ENCODE measurements at places on chromosomes 12 and 14.

DNA sequence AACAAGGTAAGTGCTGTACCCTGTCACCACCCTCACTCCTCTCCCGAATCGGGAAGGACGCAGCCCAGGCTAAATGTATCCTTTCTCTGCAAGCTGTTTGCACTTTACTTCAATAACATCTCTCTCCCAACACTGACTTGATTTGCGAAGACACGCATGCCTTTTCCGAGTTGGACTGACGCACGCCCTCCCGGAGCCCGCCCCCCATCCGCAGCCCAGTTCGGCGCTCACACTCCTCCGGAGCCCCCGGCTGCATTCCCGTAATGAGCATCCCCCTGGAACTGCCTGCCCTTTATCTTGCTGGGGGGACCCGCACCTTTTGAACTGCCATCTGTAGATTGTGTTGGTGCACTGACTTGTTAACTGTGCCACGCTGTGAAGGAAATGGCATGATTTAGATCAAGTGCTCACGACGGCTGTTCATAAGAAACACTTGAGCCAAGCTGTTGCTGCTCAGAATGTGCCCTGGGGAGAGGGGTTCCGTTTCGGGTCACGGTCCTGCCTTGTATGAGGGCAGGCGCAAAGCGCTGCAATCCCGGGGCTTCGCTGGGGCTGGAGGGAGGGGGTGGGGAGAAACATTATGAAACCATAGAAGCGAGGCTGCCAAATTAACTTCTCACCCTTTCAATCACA, 176.6 kb upstream of the CDKN3 start:
- no peak for DNase-seq

GRCh38 chr12:24815114-24815423, 133.8 kb downstream of the BCAT1 start:
- no peak for DNase-seq

DNA sequence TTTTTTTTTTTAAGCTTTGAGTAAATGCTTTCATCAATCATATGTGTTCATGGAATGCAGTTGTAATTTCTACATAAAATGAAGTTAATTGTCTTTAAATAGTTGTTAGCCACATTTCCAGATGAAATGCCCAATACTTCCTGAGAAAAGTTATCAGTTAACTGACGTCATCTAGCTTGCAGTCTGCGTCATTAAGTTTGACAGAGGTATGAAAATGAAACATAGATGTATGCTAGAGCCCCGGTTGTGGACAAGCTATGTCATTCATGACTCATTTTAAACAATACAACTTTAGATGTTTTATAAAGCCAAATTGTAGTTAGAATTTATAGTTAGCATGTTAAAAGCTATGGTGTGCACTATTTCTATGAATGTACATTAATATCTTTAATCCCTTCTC, 90.7 kb downstream of the PLEKHA5 start:
- peak; percentile 33 for DNase-seq

DNA sequence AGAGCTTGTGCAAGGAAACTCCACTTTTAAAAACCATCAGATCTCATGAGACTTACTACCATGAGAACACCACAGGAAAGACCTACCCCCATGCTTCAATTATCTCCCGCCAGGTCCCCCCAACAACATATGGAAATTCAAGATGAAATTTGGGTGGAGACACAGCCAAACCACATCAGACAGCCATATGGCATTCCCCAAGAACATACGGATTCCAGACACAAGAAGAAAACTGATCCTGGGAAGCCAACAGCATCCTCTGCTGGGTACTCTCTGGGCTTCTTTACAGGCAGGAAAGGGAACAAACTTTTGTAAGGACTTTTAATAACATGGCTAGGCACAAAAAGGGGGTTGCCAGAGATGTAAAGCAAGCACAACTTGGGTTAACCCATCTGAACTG, 127.2 kb downstream of the TMEM132C start:
- no peak for DNase-seq

GRCh38 chr14:53953828-53954550, 2.6 kb downstream of the BMP4 start:
- DNase-seq = no peak

GRCh38 chr12:85627584-85627983, 208.6 kb downstream of the RASSF9 start:
- no peak for DNase-seq

DNA sequence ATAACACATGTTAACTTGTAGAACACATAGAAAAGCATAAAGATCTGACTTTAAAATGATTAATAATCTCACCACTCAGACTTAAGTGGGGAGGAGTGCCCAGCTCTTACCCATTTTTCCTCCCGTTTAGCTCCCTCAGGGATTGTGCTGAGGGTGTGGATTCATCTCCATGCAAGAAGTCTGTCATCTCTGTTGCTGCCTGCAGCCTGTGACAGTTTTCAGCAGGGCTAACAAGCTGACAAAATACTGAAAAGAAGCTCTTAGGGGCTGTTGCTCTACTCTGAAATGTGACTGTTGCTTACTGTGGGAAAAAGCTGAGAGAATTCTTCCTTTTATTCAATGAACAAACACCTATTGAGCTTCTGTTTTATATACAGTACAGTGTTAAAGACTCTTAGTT, 216.2 kb downstream of the CPNE8 start:
- DNase-seq = no peak

DNA sequence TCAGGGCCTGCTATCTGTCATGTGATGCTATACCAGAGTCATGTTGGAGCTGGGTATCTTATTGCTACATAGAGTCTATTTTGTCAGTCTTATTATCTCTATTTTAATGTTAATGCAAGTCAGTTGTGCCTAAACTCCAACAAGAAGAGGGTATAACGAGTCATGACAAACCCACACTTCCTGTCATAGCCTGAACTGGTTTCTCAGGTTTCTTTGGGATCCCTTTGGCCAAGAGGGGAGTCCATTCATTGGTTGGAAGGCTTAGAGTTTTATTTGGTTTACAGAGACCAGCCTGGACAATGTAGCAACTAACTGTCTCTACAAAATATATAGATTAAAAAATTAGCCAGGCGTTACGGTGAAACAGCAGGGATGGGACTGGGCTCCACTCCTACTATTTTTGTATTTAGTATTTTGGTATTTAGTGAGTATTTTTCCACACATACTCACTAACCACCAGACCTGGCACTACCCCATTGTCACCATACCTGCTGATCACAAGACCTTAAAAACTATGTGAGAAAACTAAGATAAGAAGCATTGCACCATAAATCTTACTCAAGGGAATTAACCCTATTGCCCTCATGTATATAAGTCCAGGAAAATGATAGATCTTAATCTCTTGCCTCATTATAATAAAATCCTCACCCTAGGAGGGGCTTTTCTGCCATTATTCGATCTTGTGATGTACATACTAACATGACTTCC, 387.5 kb downstream of the IPO8 start:
- DNase-seq = no peak

DNA sequence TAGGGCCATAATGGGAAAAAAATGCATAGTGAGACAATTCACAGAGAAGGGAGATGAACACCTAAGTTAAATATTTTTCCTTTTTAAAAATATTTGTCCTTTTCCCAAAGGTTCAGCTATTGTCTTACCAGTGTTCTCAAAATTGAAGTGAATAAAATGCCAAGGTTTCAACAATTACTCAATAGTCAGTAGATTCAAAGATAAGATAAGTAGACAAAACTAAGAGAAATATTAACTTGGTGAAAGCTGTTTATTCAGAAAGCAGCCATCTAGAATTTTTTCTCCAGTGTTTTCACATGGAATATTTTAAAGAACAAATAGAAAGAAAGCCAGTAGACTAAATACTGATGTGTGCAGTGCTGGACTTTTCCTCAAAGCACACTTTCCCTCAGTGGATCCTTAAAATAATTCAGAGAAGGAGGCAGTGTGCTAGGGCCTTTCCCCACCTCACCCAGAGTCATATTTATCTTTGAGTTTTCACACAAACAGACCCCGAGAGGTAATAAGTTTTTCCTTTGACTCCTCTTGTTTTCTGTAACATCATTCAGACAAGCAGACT, 144.5 kb upstream of the PLEKHG7 start:
- DNase-seq = no peak

DNA sequence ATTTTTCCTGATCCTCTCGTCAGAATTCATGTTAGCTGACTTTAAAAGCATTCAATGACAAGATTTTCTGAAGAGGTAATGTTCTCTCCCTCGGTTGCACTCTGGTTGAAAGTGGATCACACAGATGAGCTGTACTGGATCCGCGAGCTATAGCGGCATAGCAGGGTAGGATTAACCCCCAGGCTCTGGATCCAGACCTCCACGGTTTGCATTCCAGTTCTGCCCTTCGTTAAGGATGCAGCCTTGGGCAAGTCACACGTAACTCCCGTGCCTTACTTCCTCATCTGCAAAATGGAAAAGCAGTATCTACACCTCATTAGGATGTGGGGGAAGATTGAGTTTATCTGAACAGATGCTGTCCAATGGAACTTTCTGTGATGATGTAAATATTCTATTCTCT, 13.8 kb downstream of the CCDC92 start:
- no peak for DNase-seq

DNA sequence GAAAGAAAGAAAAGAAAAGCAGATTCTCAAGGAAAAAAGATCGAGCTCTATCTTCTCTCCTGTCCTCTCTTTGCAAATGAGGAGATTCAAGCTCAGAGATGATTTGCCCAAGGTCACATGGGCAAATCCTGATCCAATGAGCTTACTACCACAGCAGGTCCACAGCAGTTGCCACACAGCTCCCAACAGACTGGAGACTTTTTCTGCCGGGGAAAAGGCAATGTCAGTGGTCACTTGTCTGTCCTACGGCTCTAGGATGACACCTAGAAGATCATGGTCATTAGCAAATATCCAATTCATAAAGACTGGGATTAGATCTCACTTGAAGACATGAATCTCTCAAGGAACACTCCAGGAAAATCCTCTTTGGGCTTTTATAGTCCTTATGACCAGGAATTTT, 58.8 kb downstream of the TTC7B start:
- no peak for DNase-seq

DNA sequence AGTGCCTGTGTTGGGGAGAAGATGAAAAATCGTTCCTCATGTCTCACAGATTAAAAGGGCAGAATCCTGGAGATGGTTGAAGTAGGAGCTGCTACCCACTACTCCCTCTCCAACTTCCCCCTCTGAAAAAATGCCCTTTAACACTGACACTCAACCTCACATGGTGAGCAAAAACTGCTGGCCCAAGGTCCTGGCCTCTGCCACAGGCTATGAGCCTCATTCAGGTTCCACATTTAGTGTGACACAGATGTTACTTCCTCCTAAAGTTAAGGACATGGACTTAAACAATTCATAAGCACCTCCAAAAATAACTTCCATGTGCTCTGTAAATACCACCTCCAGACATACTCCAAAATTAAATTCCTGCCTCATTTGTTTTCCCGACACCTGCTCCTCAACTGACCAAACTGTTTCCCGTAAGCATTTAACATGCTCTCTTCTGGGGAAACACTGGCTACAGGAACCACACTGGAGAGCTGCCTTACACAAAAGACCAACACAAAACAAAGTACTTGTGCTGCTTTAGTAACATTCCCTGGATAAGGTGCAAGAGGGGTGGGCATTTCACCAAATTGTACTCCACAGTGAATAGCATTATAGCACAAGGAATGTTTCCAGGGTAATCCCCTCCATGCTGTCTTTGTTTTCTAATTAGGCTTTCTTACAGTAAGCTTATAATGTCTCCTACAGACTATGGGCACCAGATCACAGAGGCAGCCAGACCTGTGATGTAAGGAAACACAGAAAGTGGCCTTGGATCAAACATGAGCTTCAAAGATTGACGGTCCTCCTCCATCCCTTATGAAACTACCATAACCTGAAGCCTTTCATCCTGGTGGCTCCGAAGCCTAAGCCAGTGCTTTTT, 57.0 kb downstream of the PHLDA1 start:
- DNase-seq = no peak

DNA sequence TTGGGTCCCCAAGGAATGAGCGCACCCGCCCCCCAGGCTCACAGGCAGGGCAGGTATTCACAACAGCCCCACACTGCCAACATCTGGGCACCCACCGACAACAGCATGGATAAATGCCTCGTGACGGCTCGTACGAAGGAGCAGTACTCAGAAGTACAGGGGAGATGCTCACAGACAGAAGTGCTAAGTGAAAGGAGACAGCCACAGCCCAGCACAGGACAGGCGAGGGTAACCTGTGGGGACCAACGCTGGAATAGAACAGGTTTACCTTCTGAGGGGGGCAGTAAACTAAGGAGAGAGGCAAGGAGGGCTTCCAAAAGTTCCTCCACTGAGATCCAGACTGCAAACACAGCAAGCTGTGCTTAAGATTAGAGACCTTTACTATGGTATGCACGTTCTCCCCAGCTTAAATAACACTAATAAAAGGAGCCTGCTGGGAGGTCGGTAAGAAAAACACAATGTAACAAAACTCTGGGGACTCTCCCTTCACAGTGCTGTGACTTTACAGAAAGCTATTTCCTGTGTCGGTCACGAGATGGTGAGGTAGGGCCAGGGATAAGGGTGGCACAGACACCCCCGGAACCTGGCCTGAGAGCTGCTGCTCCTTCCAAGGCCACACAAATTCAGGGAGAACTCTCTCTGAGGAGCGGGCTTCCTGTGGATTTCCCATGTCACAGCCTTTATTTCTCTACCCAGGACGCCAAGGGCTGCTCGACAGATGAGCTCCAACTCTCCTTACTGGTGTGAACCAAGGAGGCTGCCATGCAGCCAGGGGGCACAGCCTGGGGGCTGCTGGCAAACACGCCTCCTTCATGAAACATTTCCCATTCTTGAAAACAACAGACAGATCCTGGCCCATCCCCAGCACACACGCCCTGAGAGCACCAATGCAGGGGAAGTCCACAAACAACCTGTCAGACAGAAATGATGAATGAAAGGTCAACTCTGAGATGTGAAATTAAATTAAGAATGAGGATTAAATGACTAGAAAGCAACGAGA, 26.3 kb downstream of the SLC15A4 start:
- peak; percentile 68 for DNase-seq

GRCh38 chr12:1220127-1221092, 229.4 kb downstream of the ERC1 start:
- no peak for DNase-seq

GRCh38 chr14:101369194-101369915, 191.9 kb upstream of the DIO3 start:
- no peak for DNase-seq

GRCh38 chr12:121423253-121423652, 23.3 kb downstream of the RNF34 start:
- DNase-seq = no peak

GRCh38 chr12:33967760-33968159, 54.5 kb upstream of the ALG10 start:
- no peak for DNase-seq

- no peak for DNase-seq
Measured at GRCh38 chr14:101743701-101744100, 17.8 kb upstream of the PPP2R5C start.

DNA sequence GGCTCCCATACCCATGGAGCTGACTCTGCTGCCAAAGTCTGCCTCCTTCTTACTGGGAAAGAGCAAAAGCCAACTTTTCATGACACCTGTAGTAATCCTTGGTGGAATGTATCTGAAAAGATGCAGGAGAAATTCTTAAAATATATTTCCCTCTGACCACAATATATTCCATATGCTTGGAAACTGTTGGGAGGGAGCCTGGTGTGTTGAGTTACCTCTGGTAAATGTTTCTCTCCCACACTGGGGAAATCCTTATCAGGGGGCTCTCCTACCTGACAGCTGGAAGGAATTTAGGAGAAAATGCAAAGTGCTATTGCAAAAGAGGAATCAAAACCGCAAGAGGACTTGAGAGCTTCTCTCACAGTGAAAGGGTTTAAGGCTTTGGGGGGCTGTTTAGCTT, 139.4 kb downstream of the TBX5 start:
- no peak for DNase-seq
